EH (cell line): ENCODE measurements at places on chromosomes 1 and 21.

DNA sequence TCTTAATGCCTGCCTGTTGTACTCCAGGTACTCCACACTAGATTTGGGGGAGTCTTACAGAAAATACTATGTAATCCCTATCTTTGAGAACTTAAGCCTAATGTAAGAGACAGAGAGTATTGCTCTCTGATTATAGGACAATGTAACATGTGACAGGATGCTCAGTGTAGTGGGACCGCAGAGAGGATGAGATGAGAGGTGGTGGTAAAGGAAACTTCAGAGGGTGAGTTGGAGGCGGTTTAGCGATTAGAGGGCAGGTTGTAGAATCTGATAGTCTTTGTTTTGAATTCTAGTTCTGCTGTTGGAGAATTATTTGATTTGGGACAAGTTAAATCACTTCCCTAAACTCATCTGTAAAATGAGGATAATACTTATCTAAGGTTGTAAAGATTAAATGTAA is 5.4 kb downstream of the SOAT1 start:
- no peak for DNase-seq

- no peak for DNase-seq
Measured at GRCh38 chr21:32884062-32884461, 112.5 kb upstream of the PAXBP1 start.

DNA sequence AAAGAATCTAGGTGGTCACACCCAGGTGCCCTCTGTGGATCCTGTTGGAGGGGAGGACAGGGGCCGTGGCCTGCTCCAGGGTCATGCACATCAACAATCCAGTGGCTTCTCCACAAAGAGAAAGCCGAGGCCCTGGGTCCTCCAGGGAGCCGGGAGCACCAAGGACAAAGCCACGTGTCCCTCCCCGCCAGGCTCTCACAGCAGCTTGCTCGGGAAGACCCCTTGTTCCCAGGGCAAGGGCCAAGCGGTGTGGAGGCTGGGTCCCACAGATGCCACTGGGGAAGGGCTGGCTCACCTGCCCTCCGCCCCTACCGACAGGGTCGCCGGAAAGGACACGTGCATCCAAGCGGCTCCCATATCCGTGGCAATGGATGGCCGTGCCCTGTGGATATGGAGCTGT is 192.9 kb upstream of the VAMP3 start:
- no peak for DNase-seq

- no peak for DNase-seq
Measured at GRCh38 chr1:13432251-13432650, 22.0 kb downstream of the PRAMEF20 start.

GRCh38 chr1:87196110-87196827 is 132.4 kb upstream of the LMO4 start:
- DNase-seq, result no peak

DNA sequence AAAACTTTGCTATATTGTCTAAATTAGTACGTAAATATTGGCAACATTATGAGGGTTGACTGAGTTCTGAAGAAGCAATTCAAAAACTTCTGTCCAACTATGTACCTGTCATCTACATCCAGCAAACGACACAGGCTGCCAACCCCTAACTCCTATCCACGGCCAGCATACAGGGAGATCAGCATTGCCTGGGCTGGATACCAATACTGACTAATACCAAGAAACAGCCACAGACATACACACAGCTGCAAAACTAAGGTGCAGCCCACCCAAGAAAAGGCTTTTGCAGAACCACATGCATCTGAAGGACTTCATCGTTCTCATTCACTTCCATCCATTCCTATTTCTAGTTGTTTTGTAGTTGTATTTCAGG is 2.0 kb downstream of the KIAA0319L start:
- DNase-seq, result no peak

DNA sequence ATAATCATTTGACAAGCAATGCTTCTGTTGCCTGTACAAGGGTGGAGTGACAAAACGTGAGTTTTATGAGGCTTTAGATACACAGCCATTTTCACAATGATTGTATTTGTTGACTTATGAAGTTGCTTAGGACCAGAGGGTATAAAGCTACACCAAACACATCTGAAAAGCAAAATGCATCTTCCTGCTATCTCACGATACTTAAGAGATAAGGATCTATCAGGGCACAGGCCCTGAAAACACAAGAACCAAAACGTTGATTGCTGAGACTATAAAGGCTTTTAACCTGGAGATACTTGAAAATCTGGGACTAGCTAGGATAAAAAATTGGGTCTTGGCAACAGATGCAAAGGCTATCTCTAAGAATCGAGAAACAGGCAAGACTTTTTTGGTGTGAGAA is 115.7 kb downstream of the SLC5A9 start:
- DNase-seq, result no peak

DNA sequence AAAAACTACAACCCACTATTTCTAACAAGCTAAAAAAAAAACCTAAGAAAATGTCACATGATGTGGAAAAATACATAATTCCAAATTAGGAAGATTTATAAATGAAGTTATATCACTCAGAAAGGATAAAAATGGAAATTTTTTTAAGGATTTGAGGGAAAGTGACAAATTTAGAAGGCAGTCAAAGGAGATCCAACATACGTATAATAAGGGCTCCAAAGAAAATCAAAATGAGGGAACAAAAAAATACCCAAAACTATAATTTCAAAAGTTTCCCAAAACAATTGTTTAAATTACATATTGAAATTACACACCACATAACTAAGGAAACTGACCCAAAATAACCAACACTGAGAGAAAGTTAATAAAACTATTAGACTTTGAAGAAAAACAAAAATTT is 381.1 kb upstream of the KAZN start:
- no peak for DNase-seq

DNA sequence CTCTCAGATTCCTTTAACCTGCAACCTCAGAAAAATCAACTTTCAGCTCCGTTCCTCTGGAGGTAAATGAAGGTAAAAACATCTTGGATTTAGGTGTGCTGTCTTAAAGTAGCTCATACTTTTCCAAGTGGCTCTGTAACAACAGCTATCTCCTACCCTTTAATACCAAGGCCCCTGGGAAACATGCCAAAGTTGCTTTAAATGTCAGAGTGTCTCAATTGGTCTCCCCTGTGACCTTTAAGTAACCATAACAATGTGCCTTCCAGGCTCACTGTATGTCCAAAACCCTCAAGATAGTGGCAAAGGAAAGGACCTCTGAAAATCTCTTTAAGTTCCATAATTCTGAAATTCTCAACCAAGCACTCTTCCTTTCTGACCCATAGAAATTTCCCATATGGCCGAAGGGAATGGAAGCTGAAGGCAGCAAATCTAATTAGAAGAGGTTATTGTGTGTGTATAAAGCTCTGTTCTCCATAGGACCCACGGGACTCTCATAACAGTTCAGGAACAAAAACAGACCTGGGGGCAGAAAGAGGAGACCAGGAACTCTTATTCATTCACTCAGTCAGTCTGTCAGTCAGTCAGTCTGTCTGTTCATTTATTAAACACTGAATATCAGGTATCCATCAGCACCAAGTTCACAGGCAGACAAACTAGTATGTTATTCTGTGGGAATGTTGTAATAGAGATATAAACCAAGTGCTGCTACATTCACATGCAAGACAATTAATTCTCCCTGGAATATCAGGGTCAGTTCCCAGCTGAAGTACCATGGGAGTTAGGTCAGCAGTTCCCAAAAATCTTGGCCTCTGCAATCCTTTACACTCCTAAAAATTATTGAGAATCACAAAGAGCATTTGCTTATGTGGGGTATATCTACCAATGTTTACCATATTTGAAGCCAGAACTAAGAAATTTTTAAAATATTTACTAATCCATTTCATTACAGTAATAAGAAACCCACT is 19.1 kb downstream of the ASTN1 start:
- DNase-seq, result no peak

GRCh38 chr21:29499734-29500343 is 201.1 kb downstream of the BACH1 start:
- DNase-seq, result peak; percentile 63

- DNase-seq, result no peak
Measured at GRCh38 chr1:64839261-64839660, 94.4 kb downstream of the RAVER2 start.

GRCh38 chr1:246096356-246096755 is 410.7 kb downstream of the SMYD3 start:
- DNase-seq, result no peak

GRCh38 chr1:151056149-151056548 is 3.3 kb downstream of the CDC42SE1 start:
- DNase-seq, result no peak

DNA sequence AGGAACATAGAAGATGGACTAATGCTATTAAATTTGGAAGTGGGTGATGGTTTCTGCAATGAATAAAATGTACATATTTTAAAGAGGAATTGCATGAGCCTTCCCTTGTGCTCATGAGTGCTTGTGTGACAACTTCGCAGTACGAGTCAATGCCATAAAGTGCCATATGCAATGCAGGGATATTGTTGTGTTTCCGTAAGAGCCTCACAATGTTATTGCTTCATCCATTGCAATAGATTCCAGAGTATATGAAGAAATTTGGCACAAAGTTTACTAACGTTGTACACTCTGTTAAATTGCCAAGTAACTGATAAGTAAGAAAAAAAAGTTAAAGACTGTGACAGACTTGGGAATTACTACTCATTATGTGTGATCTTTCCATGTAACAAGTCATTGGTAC is 22.3 kb downstream of the BTG3 start:
- no peak for DNase-seq

DNA sequence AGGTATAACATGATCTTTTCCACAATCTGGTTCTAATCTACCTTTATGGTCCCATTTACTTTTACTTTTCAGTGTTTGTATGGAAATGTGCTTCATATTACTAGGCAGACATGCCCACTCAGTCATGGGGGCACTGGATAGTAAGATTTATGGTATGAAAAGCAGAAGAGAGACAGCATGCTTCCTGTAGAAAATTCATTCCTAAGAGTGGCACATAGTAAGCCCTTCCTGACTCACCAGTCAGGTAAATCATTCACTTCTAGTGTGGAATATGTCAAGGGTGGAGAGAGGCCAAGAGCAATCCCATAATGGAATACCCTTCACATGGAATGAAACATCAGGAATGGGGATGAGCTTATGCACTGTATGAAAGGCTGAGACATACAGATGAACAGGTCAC is 49.5 kb upstream of the BCL10 start:
- DNase-seq, result no peak

DNA sequence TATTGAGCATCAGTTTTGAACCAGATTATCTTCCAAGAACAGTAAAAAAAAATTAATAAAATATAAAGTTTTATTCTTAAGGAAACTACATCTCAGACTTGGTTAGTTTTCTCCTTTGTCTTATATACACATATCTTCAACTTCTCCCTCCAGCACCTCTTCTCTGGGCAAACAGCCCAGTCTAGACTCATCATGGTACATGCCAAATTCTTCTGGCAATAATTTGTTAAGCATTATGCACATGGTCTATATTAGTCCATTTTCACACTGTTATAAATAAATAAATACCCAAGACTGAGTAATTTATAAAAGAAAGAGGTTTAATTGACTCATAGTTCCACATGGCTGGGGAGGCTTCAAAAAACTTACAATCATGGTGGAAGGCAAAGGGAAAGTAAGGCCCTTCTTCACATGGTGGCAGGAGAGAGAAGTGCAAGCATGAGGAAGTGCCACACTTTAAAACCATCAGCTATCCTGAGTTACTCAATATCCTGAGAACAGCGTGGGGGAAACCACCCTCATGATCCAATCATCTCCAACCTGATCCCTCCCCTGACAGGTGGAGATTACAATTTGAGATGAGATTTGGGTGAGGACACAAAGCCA is 108.7 kb upstream of the RNPC3 start:
- DNase-seq, result peak; percentile 75

GRCh38 chr1:227621211-227621610 is 57.9 kb downstream of the ZNF678 start:
- no peak for DNase-seq

- DNase-seq, result peak; percentile 39
Measured at GRCh38 chr1:46134660-46135331, 2.4 kb upstream of the PIK3R3 start.

GRCh38 chr1:101260556-101261350 is 23.9 kb downstream of the S1PR1 start:
- peak; percentile 38 for DNase-seq

DNA sequence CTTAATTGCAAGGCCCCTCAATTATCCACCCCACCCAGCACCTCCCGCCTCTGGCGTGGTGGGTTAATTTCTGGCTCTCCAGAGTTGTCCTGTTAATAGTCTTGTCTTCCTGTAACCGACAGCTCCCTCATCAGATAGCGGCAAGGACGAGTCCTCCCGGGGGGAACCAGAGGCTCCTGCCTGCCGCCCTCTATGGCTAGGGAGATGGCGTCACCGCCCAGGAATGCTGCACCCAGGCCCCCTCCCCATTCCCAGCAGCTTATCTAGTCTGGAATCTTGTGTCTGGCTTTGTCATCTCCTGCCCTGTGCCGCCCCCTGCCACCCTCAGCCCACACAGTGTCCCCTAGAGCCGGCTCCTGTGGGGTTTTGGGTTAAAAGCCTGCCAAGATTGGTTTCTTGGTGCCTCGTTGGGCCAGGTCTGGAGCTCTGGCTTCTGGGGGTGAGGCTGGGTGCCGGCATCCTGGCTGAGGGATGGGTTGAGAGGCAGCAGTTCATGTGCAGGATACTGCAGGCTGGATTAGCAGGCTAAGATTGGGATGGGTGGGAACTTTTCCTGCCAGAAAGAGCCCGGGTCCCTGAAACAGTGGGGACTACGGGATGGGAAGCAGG is 48.8 kb downstream of the EDN2 start:
- peak; percentile 48 for DNase-seq

DNA sequence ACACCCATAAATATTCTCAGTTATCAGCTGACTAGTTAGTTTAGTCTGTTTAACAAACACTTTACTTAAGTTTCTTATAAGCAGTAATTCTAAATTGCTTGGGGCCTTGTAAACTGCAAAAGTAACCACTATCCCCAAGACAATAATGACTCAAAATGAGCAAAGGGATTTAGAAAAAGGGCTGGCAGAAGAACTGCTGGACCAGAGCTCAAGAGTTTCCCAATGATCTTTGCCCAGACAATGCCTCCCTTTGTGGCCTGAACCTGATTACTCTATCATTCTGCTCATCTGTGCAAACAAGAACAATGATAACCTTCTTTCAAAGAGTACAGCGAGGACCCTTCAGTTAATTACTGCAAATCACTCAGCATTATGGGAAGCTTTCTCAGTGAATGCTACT is 123.5 kb downstream of the TIAM1 start:
- no peak for DNase-seq

- DNase-seq, result no peak
Measured at GRCh38 chr1:57091642-57092041, 125.8 kb upstream of the C8B start.

- DNase-seq, result no peak
Measured at GRCh38 chr21:16488042-16488441, 758.3 kb downstream of the USP25 start.
